Type B pancreatic cell (in vitro differentiated cells): ENCODE measurements at places on chromosomes 4 and X.

GRCh38 chr4:67678612-67679011, 22.3 kb downstream of the UBA6 start:
- H3K36me3 ChIP-seq, result peaks cover 36% of the 10 kb centered on the region
- no peak for DNase-seq
- no peak overlapping the region for H3K27ac ChIP-seq
- no peak overlapping the region for H3K4me3 ChIP-seq

GRCh38 chrX:96455078-96455477, 229.6 kb upstream of the DIAPH2 start:
- no peak overlapping the region for H3K4me3 ChIP-seq
- no peak for DNase-seq
- no peaks in the 10 kb centered on the region for H3K4me1 ChIP-seq
- H3K27ac ChIP-seq, result no peak overlapping the region
- H3K27me3 ChIP-seq, result peaks cover 3% of the 10 kb centered on the region

DNA sequence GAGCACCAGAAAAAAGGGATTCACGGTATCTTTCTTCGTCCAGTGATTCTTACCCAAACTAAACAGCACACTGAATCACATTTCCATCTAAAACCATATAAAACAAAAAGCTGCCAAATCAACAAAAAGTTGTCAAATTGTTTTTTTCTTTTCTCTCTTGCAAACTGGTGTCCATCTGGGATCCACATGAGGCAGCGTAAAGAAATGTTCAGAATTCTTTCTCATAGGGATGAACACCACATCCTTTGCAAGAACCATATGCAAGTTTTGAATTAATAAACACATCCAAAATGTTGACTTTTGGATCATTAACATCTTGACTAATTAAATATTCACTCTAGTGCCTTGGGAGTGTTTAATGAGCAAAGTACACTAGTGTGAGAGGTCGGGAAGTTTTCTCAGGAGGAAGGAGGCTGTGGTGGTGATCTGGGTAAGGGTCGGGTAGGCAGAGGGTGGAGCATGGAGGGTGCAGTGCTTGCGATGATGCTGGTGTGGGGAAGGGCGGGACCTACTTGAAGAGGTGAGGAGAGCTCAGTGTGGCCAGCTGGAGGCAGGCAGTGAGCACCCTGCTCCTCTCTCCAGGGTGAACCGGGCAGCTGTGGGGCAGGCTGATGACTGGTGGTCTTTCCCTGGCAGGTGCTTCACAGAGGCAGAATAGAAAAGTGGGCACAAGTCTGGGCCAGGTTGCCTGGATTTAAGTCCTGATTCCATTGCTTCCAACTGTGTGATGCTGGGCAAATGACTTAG, 72.8 kb downstream of the NSUN7 start:
- H3K27ac ChIP-seq, result no peak overlapping the region
- no peaks in the 10 kb centered on the region for H3K4me1 ChIP-seq
- no peak overlapping the region for H3K4me3 ChIP-seq
- H3K36me3 ChIP-seq, result peaks cover 27% of the 10 kb centered on the region
- no peaks in the 10 kb centered on the region for H3K27me3 ChIP-seq

GRCh38 chr4:8419222-8420041, 21.1 kb downstream of the ACOX3 start:
- H3K36me3 ChIP-seq, result peaks cover 10% of the 10 kb centered on the region
- H3K27me3 ChIP-seq, result no peaks in the 10 kb centered on the region
- peak overlapping the region; percentile 68 for H3K27ac ChIP-seq
- peak overlapping the region; percentile 48 for H3K4me3 ChIP-seq

DNA sequence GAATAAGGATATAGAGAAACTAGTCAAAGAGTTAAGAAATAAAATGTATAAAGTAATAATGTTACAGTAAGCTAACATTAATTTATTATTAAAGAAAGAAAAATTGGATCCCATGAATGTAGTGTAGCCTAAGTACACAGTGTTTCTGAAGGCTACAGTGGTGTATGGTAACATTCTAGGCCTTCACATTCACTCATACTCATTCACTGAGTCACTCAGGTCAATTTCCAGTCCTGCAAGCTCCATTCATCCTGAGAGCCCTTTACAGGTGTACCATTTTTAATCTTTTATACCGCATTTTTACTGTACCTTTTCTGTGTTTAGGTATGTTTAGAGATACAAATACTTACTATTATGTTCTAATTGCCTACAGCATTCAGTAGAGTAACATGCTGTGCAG, 120.6 kb upstream of the AGA start:
- no peaks in the 10 kb centered on the region for H3K27me3 ChIP-seq
- no peak for DNase-seq
- no peaks in the 10 kb centered on the region for H3K4me1 ChIP-seq
- no peak overlapping the region for H3K27ac ChIP-seq

DNA sequence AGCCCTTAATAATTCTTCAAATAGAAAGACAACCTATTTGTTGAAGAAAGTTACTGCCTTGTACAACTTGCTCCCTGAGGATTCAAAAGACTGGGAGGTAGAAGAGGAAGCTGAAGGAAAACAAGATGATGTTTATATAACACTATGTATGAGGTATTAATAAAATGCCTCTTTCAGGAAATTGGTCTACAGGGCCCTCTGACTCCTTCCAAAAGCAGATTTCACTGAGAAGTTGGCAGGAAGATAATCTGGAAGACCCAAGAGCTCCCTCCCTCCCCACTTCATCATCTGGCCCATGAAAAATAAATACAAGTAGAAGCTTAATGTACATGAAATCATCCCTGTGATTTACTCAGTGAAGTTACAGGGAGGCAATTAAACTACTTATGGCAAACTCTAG, 107.5 kb upstream of the MAGEC2 start:
- H3K36me3 ChIP-seq, result no peaks in the 10 kb centered on the region
- no peak overlapping the region for H3K4me3 ChIP-seq
- H3K4me1 ChIP-seq, result no peaks in the 10 kb centered on the region
- no peak for DNase-seq

GRCh38 chr4:69656653-69657158, 3.7 kb upstream of the UGT2A1 start:
- no peak for DNase-seq
- H3K36me3 ChIP-seq, result no peaks in the 10 kb centered on the region
- H3K4me1 ChIP-seq, result no peaks in the 10 kb centered on the region
- H3K27me3 ChIP-seq, result no peaks in the 10 kb centered on the region
- no peak overlapping the region for H3K4me3 ChIP-seq

GRCh38 chr4:36187723-36188333, 56.5 kb downstream of the ARAP2 start:
- H3K27ac ChIP-seq, result no peak overlapping the region
- DNase-seq, result no peak
- H3K4me3 ChIP-seq, result no peak overlapping the region
- peaks cover 4% of the 10 kb centered on the region for H3K36me3 ChIP-seq

DNA sequence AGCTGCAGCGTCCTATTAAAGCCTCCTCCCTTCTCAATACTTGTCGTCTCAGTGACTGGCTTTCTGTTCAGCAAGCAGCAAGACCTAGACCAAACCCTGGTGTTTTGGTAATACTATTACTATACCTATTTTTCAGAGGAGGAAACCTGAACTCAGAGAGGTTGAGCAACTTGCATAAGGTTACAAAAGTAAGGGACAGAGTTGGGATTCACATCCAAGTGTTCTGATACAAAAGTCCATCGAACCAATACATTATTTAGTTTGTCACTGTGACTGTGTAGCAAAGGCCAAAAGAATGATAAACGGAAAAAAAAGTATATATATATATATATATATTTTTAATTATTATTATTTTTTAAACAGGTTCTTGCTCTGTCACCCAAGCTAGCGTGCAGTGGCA, 29.9 kb upstream of the KLHL8 start:
- no peaks in the 10 kb centered on the region for H3K36me3 ChIP-seq
- no peak for DNase-seq
- no peak overlapping the region for H3K27ac ChIP-seq
- no peak overlapping the region for H3K4me3 ChIP-seq

- H3K27ac ChIP-seq, result peak overlapping the region; percentile 95
- peaks cover 45% of the 10 kb centered on the region for H3K36me3 ChIP-seq
- no peak for DNase-seq
- no peaks in the 10 kb centered on the region for H3K27me3 ChIP-seq
Measured at GRCh38 chrX:21996872-21997455, 35.2 kb upstream of the PHEX start.

DNA sequence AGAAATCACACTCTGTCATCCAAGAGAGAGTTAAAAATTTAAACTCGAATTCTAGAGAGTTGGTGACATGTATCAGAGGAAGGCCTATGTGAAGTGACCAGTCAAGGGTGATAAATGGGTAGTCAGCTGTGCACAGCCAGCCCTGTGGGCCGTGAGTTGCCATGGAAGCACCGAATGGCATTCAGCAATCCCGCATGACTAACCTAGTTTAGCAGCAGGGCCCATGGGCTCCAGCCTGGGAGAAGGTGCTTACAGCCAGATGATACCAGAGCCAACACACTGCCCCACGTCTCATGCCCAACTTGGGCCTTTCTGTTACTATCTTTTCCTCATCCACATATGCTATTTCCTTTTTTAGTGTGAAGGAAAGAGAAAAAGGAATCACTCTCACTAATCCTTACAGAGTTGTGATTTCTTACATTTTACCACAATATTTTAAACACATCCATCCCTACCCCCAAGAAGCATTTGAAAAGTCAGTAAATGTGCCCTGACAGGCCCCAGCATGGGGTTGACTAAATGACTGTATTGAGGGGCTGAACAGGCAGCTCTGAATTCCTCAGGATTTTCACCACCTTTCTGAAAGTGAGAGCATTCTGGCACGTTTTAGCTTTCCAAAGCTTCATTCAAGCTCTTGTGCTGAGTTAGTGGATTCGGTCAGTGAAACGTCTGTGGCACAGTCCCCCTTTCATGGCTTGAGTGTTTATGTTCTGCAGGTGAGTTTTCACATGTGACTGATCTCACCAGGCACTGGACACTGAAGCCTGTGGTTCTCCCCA, 104.2 kb downstream of the AFF1 start:
- H3K27ac ChIP-seq, result peak overlapping the region; percentile 74
- H3K4me3 ChIP-seq, result peak overlapping the region; percentile 65
- no peak for DNase-seq
- no peaks in the 10 kb centered on the region for H3K36me3 ChIP-seq
- H3K4me1 ChIP-seq, result peaks cover 53% of the 10 kb centered on the region

DNA sequence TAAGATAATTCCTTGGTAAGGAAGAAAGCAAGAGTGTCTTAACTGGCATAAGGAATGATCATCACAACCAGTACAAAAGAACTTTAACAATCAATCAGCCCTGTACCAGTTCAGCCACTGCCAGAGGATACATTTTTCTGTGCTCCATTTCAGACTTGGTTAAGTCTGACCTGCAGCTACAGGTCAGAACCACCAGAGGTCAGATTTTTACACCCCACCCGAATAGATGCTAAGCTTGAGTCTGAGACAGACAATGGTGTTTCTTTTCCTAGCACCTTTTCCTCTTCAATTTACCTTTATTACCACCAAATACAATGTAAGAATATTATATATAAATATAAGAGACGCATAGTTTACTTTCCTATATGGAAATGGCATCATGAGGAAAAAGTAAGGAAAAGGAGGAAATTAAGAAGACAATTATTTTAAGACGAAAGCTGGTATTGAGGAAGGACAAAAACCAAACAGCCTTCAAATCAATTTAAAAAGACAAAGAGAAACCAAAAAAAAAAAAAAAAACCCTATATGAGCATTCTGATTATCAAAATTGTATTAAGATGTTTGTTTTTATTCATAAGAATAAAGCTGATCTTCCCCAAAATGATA, 215.3 kb upstream of the TTC29 start:
- peaks cover 22% of the 10 kb centered on the region for H3K4me1 ChIP-seq
- no peaks in the 10 kb centered on the region for H3K36me3 ChIP-seq
- no peak for DNase-seq

GRCh38 chr4:48343035-48343434, 1.7 kb downstream of the SLAIN2 start:
- DNase-seq, result no peak
- H3K27ac ChIP-seq, result peak overlapping the region; percentile 2
- peak overlapping the region; percentile 98 for H3K4me3 ChIP-seq
- no peaks in the 10 kb centered on the region for H3K36me3 ChIP-seq
- no peaks in the 10 kb centered on the region for H3K27me3 ChIP-seq
- peaks cover 54% of the 10 kb centered on the region for H3K4me1 ChIP-seq

DNA sequence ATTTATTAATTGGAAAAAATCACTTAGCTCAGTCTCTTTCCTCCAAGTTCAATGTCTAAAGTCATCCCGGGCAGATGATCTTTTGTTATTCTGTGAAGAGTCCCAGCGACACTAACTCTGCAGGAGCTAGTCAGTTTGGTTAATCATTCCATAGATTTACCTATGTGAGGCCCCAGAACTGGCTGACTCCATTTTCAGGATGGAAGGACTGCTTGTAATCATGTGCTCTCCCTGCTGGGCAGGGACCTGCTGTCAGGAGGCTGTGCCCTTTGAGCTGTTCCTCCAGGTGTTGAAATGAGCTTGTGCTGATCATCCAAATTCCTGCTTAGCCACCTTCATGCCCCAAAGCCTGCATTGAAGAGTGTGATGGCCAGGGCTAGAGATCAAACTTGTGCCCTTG, 169.8 kb downstream of the NHS start:
- H3K27ac ChIP-seq, result no peak overlapping the region
- H3K36me3 ChIP-seq, result no peaks in the 10 kb centered on the region
- peaks cover 52% of the 10 kb centered on the region for H3K4me1 ChIP-seq
- no peak overlapping the region for H3K4me3 ChIP-seq
- H3K27me3 ChIP-seq, result no peaks in the 10 kb centered on the region
- DNase-seq, result no peak

DNA sequence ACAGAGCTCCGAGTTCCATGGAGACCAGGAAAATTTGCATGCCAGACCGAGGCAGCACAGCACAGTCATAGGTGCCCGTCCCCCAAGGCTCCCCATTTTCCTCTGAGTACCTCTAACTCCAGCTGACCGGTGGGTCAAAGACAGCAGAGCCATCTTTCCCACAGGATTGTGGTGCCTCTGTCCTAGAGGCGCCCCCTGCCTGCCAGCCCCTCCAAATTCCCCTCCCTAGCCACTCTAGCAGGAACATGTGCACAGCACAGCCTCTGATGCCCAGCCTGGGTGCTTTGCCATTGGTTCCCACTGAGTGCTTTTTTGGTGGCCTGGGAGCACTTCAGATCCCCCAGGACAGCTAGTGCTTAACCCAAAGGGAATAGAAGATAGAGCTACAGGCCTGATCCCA, 368.5 kb upstream of the PABPC5 start:
- no peaks in the 10 kb centered on the region for H3K27me3 ChIP-seq
- no peak for DNase-seq
- H3K4me3 ChIP-seq, result no peak overlapping the region
- H3K27ac ChIP-seq, result no peak overlapping the region
- H3K36me3 ChIP-seq, result no peaks in the 10 kb centered on the region

GRCh38 chr4:177023951-177024350, 231.2 kb upstream of the VEGFC start:
- no peak for DNase-seq
- no peaks in the 10 kb centered on the region for H3K36me3 ChIP-seq
- no peak overlapping the region for H3K4me3 ChIP-seq
- H3K27me3 ChIP-seq, result peaks cover 2% of the 10 kb centered on the region
- H3K4me1 ChIP-seq, result no peaks in the 10 kb centered on the region
- H3K27ac ChIP-seq, result no peak overlapping the region

GRCh38 chr4:126560794-126561193, 1072.0 kb upstream of the INTU start:
- H3K27ac ChIP-seq, result no peak overlapping the region
- H3K4me3 ChIP-seq, result no peak overlapping the region
- no peaks in the 10 kb centered on the region for H3K36me3 ChIP-seq
- DNase-seq, result no peak
- H3K27me3 ChIP-seq, result no peaks in the 10 kb centered on the region
- H3K4me1 ChIP-seq, result no peaks in the 10 kb centered on the region

- H3K27me3 ChIP-seq, result no peaks in the 10 kb centered on the region
- no peak for DNase-seq
- H3K36me3 ChIP-seq, result peaks cover 41% of the 10 kb centered on the region
- no peak overlapping the region for H3K27ac ChIP-seq
- H3K4me1 ChIP-seq, result no peaks in the 10 kb centered on the region
- H3K4me3 ChIP-seq, result no peak overlapping the region
Measured at GRCh38 chr4:75779105-75779757, 54.9 kb downstream of the USO1 start.
